ENCODE measurements at places on chromosomes 6 and 20.

DNA sequence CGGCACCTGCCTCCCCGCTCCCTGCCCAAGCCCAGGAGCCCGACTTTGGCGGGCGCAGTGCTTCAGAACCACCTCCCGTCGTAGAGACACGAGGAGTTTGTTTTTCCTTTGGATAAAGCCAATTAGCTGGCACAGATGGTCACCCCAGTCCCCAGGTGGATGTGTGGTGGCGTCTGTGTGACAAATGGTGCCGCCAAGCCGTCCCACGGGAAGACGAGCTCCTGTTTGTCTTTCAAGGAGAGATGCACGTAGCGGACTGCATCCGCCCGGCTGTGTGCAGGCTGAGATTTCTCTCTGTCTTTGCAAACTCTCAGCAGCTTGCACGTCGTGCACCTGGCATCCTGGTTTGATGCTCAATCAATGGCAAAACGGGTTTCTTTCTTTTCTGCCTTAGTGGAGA is 16.1 kb upstream of the MRGBP start:
- no peak for DNase-seq
- no peaks in the 10 kb centered on the region for H3K27me3 ChIP-seq
- H3K4me3 ChIP-seq, result no peak overlapping the region

GRCh38 chr6:129507846-129508245 is 202.1 kb downstream of the ARHGAP18 start:
- no peak for DNase-seq
- no peaks in the 10 kb centered on the region for H3K27me3 ChIP-seq
- H3K4me3 ChIP-seq, result no peak overlapping the region
- no peak overlapping the region for H3K27ac ChIP-seq
- H3K4me1 ChIP-seq, result no peaks in the 10 kb centered on the region

GRCh38 chr20:48295966-48296421 is 510.7 kb upstream of the SULF2 start:
- no peaks in the 10 kb centered on the region for H3K4me1 ChIP-seq
- no peak overlapping the region for H3K4me3 ChIP-seq
- DNase-seq, result no peak
- no peaks in the 10 kb centered on the region for H3K27me3 ChIP-seq
- H3K27ac ChIP-seq, result no peak overlapping the region

GRCh38 chr20:59105581-59105980 is 58.0 kb upstream of the ZNF831 start:
- H3K4me3 ChIP-seq, result no peak overlapping the region
- no peaks in the 10 kb centered on the region for H3K36me3 ChIP-seq
- no peak for DNase-seq
- no peak overlapping the region for H3K27ac ChIP-seq
- peaks cover 33% of the 10 kb centered on the region for H3K27me3 ChIP-seq

- no peak for DNase-seq
- no peaks in the 10 kb centered on the region for H3K27me3 ChIP-seq
- H3K36me3 ChIP-seq, result no peaks in the 10 kb centered on the region
- H3K4me1 ChIP-seq, result no peaks in the 10 kb centered on the region
Measured at GRCh38 chr6:32108727-32109113, 418 bp downstream of the TNXB start.

- no peak overlapping the region for H3K27ac ChIP-seq
- no peak overlapping the region for H3K4me3 ChIP-seq
- H3K4me1 ChIP-seq, result no peaks in the 10 kb centered on the region
- no peak for DNase-seq
- peaks cover 62% of the 10 kb centered on the region for H3K36me3 ChIP-seq
Measured at GRCh38 chr20:45012682-45013302, 46.5 kb downstream of the STK4 start.

GRCh38 chr20:47620808-47621805 is 119.4 kb downstream of the NCOA3 start:
- no peak overlapping the region for H3K4me3 ChIP-seq
- peaks cover 25% of the 10 kb centered on the region for H3K36me3 ChIP-seq
- no peak for DNase-seq
- H3K4me1 ChIP-seq, result no peaks in the 10 kb centered on the region
- H3K27me3 ChIP-seq, result no peaks in the 10 kb centered on the region

DNA sequence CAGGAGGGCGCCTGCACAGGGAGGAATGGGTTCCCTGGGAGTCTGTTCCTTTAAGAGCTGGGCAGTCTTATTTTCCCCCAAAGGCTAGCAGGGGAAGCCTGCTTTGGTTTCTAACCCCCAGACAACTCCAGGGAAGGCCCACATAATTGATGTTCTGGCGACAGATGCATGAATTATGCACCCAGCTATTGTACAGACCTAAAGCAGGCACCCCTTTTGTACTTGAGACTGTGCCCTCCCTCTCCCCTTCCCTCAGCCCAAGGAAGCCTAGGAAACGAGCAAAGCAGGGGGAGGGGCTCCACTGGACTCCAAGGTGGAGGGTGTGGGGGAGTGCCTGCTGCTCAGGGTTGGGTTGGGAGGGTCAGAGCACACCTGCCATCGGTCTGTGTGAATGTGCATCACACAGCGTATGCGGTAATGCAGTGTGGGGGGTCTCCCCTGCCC is 102.1 kb downstream of the KCNB1 start:
- H3K27me3 ChIP-seq, result peaks cover 2% of the 10 kb centered on the region
- DNase-seq, result no peak
- no peak overlapping the region for H3K4me3 ChIP-seq
- no peak overlapping the region for H3K27ac ChIP-seq
- no peaks in the 10 kb centered on the region for H3K36me3 ChIP-seq
